Esophagus squamous epithelium (tissue), 5 donors: ENCODE measurements at places on chromosomes 4 and X. TPM values are rescaled to one million over a fixed set of nuclear protein-coding genes. Genes with fewer than 3 reads are reported as not detected.

DNA sequence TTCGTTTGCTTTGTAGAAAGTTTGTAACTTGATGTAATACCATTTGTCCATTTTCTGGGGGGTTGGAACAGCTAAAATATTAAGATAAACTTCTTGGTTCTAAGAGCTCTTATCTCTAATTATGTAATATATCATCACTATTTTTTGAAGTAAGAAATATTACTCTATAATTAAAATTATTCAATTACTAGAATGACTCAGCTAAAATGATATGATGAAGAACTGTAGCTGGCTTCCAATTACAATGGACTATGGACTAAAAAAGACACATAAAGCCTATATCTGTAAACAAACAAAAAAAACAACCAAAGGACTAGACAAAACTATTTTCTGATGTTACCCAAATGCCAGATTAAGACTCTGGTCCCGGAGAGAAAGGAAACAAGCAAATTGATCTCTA lies 569.4 kb downstream of the PCDH18 start:
- DNase-seq, result no peak
- no peak overlapping the region for H3K4me3 ChIP-seq
- no peaks in the 10 kb centered on the region for H3K4me1 ChIP-seq

- H3K4me1 ChIP-seq, result peaks cover 6% of the 10 kb centered on the region
- peak overlapping the region; percentile 86 for H3K27ac ChIP-seq
- no peaks in the 10 kb centered on the region for H3K36me3 ChIP-seq
- H3K4me3 ChIP-seq, result peak overlapping the region; percentile 71
- DNase-seq, result no peak
Measured at GRCh38 chrX:154751203-154751668, 359 bp upstream of the GAB3 start.

GRCh38 chr4:178205826-178206225 lies 763.6 kb upstream of the AGA start:
- H3K4me1 ChIP-seq, result no peaks in the 10 kb centered on the region
- no peak overlapping the region for H3K4me3 ChIP-seq
- no peak overlapping the region for H3K27ac ChIP-seq
- DNase-seq, result no peak
- H3K27me3 ChIP-seq, result no peaks in the 10 kb centered on the region
- no peaks in the 10 kb centered on the region for H3K36me3 ChIP-seq

Gene FRMPD4
- not detected for total RNA-seq

- no peaks in the 10 kb centered on the region for H3K27me3 ChIP-seq
- no peak overlapping the region for H3K27ac ChIP-seq
- no peak overlapping the region for H3K4me3 ChIP-seq
- no peaks in the 10 kb centered on the region for H3K36me3 ChIP-seq
- no peak for DNase-seq
- H3K4me1 ChIP-seq, result no peaks in the 10 kb centered on the region
Measured at GRCh38 chr4:183157215-183157614, 58.2 kb downstream of the WWC2 start.

DNA sequence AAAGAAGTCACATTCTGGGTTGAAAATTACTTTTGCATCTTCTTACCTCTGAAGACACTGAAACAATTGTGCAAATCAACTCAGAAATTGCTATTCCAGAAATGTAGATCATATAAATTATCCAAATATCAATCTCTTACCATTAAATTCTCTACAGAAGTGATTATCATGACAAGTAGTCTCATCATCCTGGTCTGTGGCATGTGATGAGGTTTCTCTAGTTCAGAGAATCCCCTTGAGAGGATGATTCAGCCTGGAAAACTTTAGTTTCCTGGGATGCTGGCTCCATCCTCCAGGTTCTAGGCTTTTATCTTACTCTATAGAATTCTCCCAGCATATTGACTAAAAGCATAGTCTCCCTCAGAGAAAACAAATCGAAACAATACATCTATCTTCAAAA lies 76.2 kb upstream of the S100G start:
- no peak overlapping the region for H3K27ac ChIP-seq
- no peaks in the 10 kb centered on the region for H3K27me3 ChIP-seq
- no peaks in the 10 kb centered on the region for H3K4me1 ChIP-seq
- no peak for DNase-seq
- H3K4me3 ChIP-seq, result no peak overlapping the region

GRCh38 chr4:2795893-2796848 lies 3.3 kb downstream of the SH3BP2 start:
- H3K27ac ChIP-seq, result peak overlapping the region; percentile 76
- no peaks in the 10 kb centered on the region for H3K27me3 ChIP-seq
- H3K4me3 ChIP-seq, result no peak overlapping the region
- no peak for DNase-seq
- H3K4me1 ChIP-seq, result peaks cover 100% of the 10 kb centered on the region

Gene SPACA5
- not detected for total RNA-seq

GRCh38 chr4:13875181-13875580 lies 247.7 kb upstream of the BOD1L1 start:
- no peak overlapping the region for H3K4me3 ChIP-seq
- no peaks in the 10 kb centered on the region for H3K36me3 ChIP-seq
- H3K27ac ChIP-seq, result no peak overlapping the region
- no peaks in the 10 kb centered on the region for H3K4me1 ChIP-seq

DNA sequence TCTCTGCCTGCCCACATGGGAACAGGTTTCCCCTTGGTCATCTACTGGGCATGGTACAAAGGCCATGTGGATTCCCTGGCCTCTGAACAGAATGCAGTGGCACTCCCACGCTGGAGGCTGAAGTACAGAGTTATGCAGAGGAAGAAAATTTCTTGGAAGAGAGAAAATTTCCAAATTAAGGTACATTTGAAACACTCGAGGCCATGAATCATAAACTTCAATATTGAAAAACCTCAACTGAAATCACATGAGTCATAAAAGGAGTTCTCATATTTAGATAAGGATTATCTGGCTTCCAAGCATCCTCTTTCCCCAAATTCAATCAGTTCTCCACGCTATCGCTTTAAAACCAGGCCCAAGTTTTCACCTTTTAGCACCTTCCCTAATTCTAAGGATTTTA lies 28.1 kb upstream of the TXK start:
- H3K27me3 ChIP-seq, result no peaks in the 10 kb centered on the region
- no peaks in the 10 kb centered on the region for H3K4me1 ChIP-seq
- no peak for DNase-seq
- no peak overlapping the region for H3K27ac ChIP-seq
- no peaks in the 10 kb centered on the region for H3K36me3 ChIP-seq
- H3K4me3 ChIP-seq, result no peak overlapping the region

- H3K36me3 ChIP-seq, result no peaks in the 10 kb centered on the region
- H3K27ac ChIP-seq, result no peak overlapping the region
- H3K4me1 ChIP-seq, result no peaks in the 10 kb centered on the region
- H3K4me3 ChIP-seq, result no peak overlapping the region
Measured at GRCh38 chr4:152559641-152560040, 23.7 kb upstream of the FBXW7 start.

GRCh38 chr4:176376032-176376614 lies 56.4 kb downstream of the SPCS3 start:
- H3K4me3 ChIP-seq, result no peak overlapping the region
- no peaks in the 10 kb centered on the region for H3K4me1 ChIP-seq
- H3K27ac ChIP-seq, result no peak overlapping the region
- no peaks in the 10 kb centered on the region for H3K27me3 ChIP-seq

Gene UGT2B17
- total RNA-seq, result not detected

Gene PRR32
- not detected for total RNA-seq

Gene NUDT11
- 0.53 TPM for total RNA-seq

DNA sequence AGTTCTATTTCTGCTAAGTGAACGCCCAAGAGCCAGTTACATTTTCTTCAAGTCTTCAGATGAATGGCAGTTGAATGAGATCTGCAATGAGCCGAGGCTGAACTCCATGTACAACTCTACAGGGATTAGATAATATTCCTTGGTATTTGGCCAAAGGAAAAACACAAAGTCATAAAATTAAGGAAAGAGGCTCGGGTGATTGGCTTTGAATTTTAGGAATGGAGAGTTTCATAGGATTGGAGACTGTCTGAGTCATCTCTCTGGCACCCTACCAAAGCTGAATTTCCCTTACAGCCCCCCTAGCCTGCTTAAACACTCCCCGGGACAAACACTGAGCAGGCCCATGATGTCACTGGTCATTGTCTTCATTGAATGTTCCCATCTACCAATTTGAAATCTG lies 188.0 kb upstream of the C1QTNF7 start:
- DNase-seq, result no peak
- H3K4me1 ChIP-seq, result no peaks in the 10 kb centered on the region
- no peak overlapping the region for H3K4me3 ChIP-seq
- H3K27ac ChIP-seq, result no peak overlapping the region
- no peaks in the 10 kb centered on the region for H3K36me3 ChIP-seq

Gene DUX4
- not detected for total RNA-seq

DNA sequence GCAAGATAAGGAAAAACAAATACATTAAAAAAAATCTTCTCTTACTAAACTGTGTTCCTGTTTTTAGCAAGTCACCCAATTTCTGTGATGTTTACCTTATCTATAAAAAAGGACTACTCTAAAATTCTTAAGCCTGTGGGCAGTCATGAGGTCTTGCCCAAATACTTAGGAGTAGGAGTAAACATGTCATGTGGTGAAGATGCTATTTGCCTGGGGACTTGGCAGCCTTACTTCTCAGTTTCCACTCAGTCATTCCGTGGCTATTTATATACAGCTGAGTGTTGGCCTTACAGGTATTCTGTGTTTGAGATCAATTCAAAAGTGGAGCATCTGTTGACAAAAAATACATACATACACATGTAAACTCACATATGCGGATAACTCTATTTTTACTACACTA lies 89.9 kb upstream of the TLR2 start:
- no peaks in the 10 kb centered on the region for H3K4me1 ChIP-seq
- no peak overlapping the region for H3K27ac ChIP-seq
- no peak overlapping the region for H3K4me3 ChIP-seq
- DNase-seq, result no peak

- no peaks in the 10 kb centered on the region for H3K36me3 ChIP-seq
- H3K4me3 ChIP-seq, result no peak overlapping the region
- H3K4me1 ChIP-seq, result no peaks in the 10 kb centered on the region
- H3K27ac ChIP-seq, result no peak overlapping the region
- no peak for DNase-seq
Measured at GRCh38 chrX:28946846-28947245, 359.6 kb downstream of the IL1RAPL1 start.

Gene SGCB
- 20.4 TPM for total RNA-seq

DNA sequence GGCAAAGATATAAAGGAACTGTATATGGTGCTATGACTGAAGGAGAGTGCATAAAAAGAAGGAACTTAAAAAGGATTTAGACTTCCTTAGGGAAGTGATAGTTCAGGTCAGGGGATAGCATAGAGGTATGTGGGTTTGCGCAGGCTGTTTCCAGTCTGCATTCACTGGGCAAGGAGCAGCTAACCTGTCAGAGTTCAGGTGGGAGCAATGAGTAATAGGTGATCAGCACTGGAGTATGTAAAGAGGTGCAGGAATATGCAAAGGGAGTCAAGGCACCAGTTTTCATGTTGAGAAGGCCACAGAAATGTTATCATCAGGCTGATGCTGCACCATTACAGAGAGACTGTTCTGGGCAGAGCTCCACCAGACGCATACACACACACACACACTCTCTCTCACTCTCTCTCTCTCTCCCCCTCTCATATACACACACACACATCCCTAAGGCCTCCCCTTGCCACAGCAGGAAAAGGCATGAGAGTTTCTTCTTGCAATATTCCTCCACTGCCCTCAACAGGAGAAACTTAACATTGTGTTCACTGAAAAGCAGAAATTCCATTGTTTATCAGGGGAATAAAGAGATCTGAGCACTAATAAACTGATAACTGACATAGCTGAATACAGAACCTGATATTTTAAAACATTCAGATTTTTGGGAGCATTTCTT lies 256.4 kb upstream of the GRID2 start:
- H3K36me3 ChIP-seq, result no peaks in the 10 kb centered on the region
- no peak for DNase-seq
- H3K4me1 ChIP-seq, result no peaks in the 10 kb centered on the region

Gene CNKSR2
- 0.57 TPM for total RNA-seq

- H3K4me1 ChIP-seq, result no peaks in the 10 kb centered on the region
- no peaks in the 10 kb centered on the region for H3K27me3 ChIP-seq
- DNase-seq, result no peak
- H3K36me3 ChIP-seq, result no peaks in the 10 kb centered on the region
- no peak overlapping the region for H3K4me3 ChIP-seq
Measured at GRCh38 chrX:106906361-106906760, 3.2 kb upstream of the RIPPLY1 start.

Gene XAGE1A
- total RNA-seq, result not detected

DNA sequence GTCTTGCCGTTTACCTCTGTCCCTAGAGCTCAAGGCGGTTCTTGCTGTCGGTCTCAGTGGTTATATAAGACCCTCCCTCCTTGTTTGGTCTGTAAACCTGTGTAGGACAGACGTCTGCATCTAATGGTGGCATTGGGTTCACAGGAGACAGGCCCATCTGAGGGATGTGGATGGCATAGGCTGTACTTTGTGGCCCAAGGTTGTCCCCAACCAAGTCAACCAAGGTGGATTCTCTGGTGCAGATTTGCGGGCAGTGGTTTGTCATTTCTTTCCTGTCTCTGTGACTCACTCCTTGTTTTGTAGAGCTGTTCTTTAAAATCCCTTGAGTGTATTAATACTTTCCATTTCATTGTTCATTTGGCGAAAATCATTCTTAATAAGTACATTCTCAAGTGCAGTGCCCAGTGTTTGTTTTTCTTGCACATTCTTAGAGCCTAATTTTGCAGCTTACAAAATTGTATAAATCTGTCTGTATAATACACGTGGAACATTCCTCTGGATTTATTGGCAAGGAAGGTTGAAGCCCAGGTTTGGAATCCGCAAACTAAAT lies 68.0 kb upstream of the TLR2 start:
- H3K36me3 ChIP-seq, result peaks cover 96% of the 10 kb centered on the region
- no peak for DNase-seq
- no peak overlapping the region for H3K4me3 ChIP-seq
- no peaks in the 10 kb centered on the region for H3K27me3 ChIP-seq
- no peak overlapping the region for H3K27ac ChIP-seq
- no peaks in the 10 kb centered on the region for H3K4me1 ChIP-seq

- H3K27ac ChIP-seq, result no peak overlapping the region
- no peak for DNase-seq
- no peaks in the 10 kb centered on the region for H3K36me3 ChIP-seq
- no peaks in the 10 kb centered on the region for H3K27me3 ChIP-seq
- no peak overlapping the region for H3K4me3 ChIP-seq
- no peaks in the 10 kb centered on the region for H3K4me1 ChIP-seq
Measured at GRCh38 chrX:109696146-109696740, 36.8 kb downstream of the ACSL4 start.

GRCh38 chr4:38185406-38186144 lies 225.4 kb downstream of the PTTG2 start:
- no peak overlapping the region for H3K4me3 ChIP-seq
- H3K27me3 ChIP-seq, result no peaks in the 10 kb centered on the region
- H3K27ac ChIP-seq, result no peak overlapping the region
- peaks cover 5% of the 10 kb centered on the region for H3K4me1 ChIP-seq
- H3K36me3 ChIP-seq, result no peaks in the 10 kb centered on the region
